ENCODE measurements at places on chromosomes 12 and 14.

GRCh38 chr14:75113932-75114539, 12.8 kb downstream of the NEK9 start:
- H3K4me3 ChIP-seq, result no peak overlapping the region
- no peak overlapping the region for H3K27ac ChIP-seq
- H3K4me1 ChIP-seq, result no peaks in the 10 kb centered on the region

GRCh38 chr12:51395283-51396230, 4.4 kb upstream of the GALNT6 start:
- H3K36me3 ChIP-seq, result no peaks in the 10 kb centered on the region
- peak overlapping the region; percentile 30 for H3K27ac ChIP-seq

DNA sequence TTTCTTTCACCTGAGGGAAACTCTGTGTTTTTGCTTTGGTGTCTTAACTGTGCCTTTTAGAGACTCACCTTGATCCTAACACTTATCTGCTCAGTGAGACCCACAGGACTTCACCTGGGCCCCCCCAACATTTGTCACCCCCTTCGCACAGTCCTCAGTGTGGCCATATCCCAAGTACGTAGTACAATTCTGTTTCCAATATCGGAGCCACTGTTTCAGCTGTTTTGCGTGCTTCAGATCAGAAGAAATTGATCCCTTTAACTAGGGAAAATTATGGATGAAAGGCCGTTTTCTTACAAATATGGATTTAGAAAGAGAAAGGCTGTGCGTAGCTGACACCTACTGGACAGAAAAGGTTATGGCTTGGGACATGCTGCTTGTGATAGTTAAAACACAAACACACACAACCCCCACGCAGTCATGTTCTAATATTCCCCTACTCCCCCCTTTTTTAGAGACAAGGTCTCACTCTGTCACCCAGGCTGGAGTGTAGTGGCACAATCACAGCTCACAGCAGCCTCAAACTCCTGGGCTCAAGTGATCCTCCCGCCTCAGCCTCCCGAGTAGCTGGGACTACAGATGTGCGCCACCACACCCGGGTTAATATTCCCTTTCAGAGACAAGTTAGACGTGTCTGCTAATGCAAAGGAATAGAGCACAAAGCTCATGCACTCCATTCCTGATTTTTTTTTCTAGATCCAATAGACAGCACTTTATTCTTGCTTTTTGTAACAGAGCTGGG, 3.6 kb upstream of the SLC7A8 start:
- no peak overlapping the region for H3K4me3 ChIP-seq
- no peaks in the 10 kb centered on the region for H3K27me3 ChIP-seq
- DNase-seq, result peak; percentile 88
- no peaks in the 10 kb centered on the region for H3K36me3 ChIP-seq
- no peak overlapping the region for H3K27ac ChIP-seq

DNA sequence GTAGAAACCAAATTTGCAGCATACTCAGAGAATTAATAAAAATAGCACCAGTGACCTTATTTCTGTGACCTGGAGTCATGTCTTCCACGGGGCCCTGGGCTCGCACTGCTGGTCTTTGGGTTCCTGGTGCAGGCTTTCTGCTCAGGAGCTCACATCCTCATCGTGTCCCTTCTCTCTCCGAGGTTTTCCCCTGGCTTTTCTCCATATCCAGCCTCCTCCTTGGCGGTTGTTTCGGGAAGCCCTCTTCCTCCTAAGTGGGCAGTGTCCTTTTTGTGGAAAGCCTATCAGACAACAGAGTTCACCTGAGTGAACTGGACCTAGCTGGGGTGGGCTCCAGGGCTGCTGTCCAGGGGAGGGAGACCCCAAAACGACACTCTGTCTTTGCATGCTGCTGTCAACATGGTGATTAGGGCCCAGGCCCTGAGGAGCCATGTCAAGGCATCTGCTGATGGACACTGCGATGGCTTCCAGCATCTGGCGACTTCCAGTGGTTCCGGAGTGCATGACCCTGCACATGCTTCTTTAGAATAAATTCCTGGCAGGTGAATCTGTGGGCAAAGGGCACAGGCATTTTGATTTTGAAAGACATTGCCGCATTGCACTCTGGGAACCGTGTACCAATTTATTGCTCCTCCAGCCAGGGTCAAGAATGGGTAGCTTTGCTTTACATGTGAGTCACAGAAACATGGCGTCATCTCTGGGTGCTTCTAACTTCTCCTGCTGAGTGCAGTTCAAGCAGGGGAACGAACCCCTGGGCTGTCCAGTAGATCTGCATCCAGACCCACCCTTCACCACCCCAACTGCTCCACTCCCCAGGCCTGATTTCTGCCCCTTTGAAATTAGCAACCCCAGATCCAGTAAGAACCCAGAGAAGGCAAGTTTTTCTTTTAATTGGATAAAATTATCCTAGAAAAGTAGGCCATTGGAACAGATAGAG, 136.8 kb downstream of the ADGRD1 start:
- no peak for DNase-seq
- no peak overlapping the region for H3K27ac ChIP-seq
- no peaks in the 10 kb centered on the region for H3K27me3 ChIP-seq
- no peaks in the 10 kb centered on the region for H3K4me1 ChIP-seq
